Anterior cingulate cortex (tissue), 58 donors: ENCODE measurements at places on chromosomes 5 and 9.

DNA sequence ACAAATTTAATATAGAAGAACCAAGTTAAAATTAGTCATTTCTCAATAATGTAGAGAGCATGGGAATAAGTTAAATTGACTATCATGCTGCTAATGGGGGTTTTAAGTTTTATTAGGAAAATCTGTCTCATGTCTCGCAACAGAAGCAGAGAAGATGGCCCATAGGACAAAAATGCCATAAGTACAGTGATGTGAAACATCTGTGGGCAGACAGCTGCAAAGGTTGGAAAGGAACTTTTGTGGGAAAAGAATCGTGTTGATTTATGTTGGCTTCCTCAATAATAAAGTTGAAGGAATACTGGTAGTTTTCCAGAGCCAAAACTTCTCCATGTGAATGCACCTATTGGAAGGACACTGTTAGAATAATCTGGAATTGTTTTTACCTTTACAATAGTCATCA lies 44.8 kb downstream of the VCAN start:
- DNase-seq: no peak

DNA sequence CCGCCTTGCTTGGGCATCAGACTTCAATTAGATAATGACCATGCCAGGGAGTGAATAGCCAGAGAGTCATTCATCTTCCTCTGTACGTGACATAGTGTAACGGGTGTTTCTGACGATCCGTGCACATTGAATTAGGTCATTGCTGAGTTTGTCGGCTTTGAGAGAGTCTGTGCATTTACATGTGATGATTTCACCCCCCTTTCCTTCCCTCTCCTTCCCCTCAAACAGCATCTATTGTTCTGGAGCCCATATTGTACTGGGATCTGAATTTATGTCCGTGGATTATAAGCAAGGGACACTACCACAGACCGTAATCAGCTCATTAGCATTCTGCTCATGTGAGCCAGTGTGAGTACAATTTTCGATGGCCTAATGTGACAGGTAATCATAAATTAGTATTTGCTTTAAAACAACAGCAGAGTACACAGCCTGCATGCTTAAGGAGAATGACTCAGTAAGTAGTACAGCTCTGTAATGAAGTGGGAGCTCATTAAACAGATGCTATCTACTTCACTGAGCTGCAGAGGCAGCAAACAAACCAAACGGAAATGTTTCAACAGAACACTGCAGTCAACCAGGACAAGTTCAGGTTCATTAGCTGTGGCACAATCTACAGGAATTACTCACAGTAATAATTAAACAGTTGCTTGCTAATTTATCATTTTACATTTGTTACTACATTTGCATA lies 302.1 kb downstream of the CSNK1G3 start:
- no peak for DNase-seq

DNA sequence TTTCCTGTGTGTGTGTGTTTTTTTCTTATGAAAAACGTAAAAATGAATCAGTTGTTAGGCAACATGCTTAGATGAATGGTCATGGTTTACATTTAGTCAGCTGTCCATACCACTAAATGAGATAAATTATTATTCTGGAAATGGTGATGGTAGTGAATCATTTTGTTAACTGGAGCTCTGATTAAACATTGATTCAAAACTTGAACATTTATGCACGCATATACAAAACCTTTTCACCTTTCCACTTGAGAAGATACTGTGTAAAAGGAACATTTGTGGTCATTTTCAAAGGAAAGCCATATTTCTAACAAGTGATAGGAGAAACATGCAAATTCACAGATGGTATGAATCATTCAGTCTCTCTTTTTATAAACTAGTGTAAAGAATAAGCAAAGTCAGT lies 162.0 kb downstream of the SLC25A46 start:
- no peak for DNase-seq

DNA sequence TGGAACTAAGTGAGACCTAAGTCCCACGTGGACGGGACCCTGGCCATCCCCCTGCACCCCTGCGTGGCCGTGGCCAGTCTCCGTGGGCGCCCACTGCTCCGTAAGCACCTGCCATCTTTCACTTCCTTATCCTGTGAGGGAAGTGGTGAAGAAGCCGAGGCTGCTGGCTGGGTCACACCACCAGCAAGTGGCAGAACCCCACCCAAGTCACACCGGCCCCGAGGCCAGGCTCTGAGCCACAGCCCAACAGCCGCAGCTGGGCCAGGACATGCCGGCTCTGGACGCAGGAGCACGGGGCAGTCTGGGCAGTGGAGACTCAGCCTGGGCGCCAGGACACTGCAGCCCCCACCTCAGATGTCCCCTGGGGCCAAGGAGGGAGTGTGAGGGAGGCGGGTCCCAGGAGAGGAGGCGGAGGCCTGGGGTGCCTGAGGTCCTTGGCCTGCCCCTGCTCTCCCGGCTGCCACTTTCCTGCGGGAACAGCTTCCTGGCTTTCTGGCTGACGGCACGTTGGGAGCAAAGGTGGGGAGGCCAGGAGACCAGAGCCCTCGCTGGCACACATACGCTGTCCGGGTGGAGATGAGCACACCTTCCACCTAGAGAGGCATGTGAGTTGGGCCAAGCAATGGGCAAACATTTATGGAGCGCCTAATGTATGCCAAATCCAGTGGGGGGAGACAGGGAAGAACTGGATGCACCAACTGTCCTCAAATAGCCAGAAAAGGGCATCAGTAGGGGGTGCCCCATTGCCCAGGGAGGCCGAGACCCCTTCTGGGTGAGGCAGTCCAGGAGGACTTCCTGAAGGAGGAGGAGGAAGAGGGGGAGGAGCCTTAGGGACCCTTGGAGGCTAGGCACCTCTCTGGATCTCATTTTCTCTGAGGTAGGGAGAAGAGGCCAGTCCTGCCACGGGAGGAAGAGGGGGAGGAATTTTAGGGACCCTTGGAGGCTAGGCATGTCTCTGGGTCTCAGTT lies 43.9 kb upstream of the EGFL7 start:
- no peak for DNase-seq

DNA sequence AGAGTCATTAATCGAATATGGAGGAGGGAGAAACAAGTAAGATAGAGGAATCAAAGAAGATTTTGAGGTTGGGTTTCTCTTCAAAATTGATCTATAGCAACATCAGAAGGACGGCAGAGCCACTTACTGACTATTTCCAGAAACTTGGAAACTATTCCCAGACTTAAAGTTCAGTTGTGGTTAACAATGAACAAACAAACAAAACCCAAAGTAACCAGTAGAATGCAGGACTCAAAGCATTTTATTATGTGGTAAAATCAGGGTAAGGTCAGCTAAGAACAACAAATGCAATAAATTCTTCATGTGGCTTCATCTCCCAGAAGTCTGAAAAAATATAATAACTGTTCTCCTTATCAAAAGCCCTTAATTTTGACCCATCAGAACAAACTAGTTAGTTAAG lies 54.9 kb upstream of the OSMR start:
- DNase-seq: no peak

DNA sequence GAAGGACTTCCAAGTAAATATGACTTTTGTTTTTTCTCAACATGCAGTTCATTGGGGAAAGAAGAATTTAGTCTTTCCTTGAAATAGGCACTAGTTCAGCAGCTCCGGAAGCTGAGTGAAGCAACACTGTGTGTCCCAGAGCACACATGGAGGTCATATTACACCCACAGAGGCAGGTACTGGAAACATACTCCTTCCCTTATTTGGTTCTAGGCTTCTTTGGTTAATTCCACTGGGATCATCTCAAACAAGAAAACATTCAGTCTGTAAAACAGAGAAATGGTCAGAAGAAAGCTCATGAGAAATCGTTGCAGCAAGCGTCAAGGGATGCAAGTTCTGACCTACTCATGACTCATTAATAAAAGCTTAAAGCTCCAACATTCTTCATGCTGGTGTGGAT lies 175.1 kb upstream of the PCSK5 start:
- DNase-seq: no peak

DNA sequence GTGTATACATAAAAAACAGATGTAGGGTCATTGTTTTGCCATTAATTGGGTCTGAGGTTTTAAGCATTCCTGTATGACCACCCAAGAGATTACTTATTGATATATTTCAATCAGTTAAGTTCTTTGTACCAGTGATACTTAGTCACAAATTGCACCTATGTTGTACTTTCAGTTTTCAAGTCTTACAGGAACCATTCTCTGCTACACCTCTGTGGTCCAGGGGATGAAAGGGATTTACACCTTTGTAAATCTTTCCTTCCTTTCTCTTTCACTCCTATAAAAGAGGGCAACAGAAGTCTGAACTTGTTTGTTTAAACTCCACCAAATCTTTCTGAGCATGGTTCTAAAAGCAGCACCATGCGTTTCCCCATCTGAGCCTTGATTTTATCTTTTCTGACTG lies 86.1 kb downstream of the DEPDC1B start:
- no peak for DNase-seq

DNA sequence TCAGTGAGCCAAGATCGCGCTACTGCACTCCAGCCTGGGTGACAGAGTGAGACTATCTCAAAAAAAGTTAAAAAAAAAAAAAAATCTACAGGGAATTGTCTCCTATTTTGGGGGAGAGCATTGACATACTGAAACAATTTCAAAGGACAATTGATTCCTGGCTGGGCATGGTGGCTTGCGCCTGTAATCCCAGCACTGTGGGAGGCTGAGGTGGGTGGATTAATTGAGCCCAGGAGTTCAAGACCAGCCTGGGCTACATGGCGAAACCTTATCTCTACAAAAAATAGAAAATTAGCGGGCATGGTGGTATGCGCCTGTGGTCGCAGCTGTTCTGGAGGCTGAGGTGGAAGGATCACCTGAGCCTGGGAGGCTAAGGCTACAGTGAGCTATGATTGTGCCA lies 30.6 kb downstream of the GPR107 start:
- no peak for DNase-seq

GRCh38 chr9:76818271-76818670 lies 54.0 kb downstream of the PCA3 start:
- DNase-seq: peak; percentile 49

DNA sequence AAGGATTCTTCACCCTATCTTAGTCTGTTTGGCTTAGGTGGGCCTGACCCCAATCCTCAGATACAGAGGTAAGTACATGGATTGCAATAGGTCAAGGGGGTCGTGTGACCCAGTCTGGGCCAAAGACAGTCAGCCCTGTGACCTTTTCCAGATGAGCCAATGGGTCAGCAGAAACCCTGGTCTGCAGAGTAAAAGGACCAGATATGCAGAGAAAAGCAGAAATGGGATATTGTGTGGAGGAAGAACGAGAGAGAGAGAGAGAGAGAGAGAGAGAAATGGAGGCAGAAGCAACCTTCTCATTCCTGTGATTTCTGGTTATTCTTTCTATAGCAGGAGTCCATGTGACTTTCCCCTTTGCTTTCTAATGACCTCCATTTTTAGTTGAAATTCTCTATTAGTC lies 40.4 kb upstream of the CRB2 start:
- DNase-seq: no peak

- DNase-seq: no peak
Measured at GRCh38 chr5:72543365-72543764, 36.2 kb upstream of the ZNF366 start.

DNA sequence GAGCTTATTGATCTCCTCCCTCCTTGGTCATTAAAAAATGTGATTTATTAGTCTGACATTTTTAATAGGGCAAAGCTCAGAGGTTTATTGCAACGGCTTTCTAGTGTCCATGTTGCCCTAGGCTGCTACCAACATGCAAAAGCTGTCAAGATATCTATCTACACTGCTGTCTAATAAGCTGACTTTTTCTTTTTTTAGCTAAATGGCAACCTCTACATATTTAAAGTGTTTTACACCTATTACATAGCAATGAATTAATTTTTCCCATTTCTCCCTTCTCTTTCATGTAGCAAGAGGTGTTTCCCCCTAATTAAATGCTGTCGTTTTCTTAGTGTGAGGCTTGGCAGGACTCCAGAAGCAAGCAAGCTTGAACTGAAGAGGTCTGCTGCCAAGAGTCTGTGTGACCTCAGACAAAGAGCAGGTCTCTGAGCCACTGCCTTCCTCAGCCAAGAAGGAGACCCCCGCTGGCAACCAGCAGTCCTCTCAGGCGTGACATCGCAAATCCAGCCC lies 79.4 kb downstream of the GAS1 start:
- peak; percentile 2 for DNase-seq

GRCh38 chr5:153632748-153633290 lies 142.3 kb downstream of the GRIA1 start:
- no peak for DNase-seq

- no peak for DNase-seq
Measured at GRCh38 chr5:78964889-78965288, 20.2 kb downstream of the ARSB start.

DNA sequence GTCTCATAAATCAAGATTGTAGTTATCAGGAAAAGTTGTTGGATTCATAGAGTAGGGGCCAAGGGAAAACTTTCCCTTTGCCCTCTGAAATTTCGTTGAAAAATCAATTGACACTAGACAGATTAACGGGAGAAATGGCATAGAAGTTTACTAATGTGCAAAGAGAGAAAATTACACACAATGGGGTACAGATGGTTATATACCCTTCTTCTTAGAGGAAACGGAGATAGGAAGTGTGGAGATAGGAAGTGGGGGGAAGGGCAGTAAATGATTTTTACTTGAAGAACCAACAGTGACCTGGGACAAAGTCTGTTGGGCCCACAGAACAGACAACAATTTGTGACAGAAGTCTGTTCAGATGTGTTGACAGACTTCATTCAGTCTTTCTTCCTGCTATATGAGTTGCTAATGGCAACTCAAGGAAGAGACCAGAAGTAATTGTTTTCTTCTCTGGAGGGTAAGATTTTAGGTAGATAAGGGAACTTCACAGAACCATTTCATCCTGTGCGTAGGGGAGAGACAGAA lies 177.9 kb downstream of the C9orf152 start:
- DNase-seq: no peak

DNA sequence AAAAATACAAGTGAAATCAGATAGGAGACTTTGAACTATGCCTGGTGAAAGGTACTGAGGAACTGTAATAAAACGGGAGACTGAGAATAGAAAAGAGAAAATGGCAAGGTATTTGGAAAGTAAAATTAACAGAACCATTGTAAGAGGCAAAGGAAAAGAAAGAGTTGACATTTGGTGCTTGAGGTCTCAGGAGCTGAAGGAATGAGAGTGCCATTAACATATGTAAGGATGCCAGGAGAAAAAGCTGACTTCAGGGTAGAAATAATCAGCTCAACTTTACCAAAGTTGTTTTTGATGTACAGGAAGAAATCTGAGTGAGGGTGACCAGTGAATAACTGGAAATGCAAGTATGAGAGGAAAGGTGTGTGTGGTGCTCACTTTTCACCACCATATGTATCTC lies 69.4 kb downstream of the TMEM167A start:
- no peak for DNase-seq

- no peak for DNase-seq
Measured at GRCh38 chr9:111284703-111285102, 45.3 kb downstream of the OR2K2 start.

GRCh38 chr9:136847826-136848392 lies 1.3 kb upstream of the PHPT1 start:
- DNase-seq: no peak

DNA sequence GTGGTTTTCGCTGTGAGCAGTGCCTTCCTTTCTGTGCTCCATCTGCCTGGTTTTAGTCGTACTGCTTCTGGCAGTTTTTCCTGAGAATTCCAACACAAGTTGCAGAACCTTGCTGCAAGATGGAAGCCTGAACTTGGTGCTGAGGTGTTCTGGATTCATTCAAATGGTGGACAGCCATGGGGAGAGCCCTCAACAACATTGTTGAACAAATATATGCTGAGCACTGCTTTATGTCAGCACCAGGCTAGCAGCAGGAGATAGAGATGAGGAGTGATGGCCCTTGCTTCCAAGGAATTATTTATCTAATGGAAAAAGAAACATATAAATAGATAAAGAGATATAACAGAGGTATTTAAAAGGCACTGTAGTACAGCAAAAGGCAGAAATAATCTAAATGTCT lies 7.3 kb upstream of the RPS6 start:
- no peak for DNase-seq
